AG08395 (cell line): ENCODE measurements at places on chromosomes 4 and X.

DNA sequence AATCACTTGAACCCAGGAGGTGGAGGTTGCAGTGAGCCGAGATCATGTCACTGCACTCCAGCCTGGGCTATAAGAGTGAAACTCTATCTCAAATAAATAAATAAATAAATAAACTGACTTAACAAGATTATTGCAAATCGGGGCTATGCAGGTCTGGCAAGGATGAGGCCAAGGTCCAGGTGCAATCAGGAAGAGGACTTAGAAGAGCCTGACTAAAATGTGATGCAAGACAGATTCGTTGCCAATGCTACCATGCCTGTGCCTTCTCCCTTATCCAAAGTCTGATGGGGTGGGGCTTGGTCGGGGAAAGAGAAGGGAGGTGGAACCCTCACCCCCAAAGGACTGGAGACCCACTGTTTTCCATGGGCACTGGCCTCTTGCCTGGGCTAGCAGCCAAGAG lies 14.7 kb downstream of the ZCCHC13 start:
- no peak for DNase-seq

DNA sequence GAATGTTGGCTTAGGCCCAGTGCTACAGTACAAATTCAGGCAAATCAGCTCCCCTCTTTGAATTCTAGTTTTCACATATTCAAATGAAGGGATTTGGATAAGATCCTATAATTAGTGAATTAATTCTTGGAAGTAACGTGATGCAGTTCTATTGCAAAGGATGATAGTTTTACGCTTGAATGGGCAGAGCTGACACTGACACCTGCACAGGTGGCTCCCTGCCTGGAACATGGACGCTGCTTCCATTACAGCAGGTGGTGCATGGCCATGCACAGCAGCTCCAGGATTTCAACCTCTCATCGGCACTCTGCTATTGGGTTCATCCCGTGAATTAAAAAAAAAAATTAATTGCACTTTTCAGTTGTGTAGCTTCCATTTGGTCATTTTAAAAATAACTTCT lies 28.4 kb upstream of the RPS6KA6 start:
- DNase-seq = no peak

DNA sequence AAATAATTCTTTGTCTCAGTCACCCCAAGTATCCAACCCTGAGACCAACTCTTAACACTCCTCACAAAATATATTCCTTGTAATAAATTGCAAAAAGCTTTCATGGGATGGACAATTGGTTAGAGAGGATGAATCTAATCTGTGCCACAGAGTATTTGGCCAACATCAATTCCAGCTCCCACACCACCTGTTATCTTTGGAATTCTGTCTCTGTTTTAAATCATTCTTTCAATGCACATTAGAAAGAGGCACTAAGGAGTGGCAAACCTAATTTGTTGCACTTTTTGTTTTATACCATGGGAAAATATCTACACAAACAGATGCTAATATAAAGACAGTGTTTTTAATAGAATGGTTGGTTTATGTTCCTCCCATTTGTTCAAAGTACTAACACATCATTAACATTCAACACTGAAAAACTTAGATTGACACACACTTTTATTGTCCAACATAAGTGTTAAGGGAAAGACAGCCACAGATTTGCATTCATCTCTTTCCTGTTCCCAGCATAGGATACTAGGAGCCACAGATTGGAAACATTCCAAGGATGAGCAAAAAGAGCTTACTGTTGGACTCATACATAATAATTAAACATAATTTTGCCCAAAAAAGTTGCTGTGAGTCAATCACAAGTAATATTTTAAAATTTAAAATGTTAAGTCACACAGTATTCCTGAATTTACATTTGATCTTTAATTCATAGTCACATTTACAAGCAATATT lies 116.4 kb downstream of the PPA2 start:
- DNase-seq = no peak

DNA sequence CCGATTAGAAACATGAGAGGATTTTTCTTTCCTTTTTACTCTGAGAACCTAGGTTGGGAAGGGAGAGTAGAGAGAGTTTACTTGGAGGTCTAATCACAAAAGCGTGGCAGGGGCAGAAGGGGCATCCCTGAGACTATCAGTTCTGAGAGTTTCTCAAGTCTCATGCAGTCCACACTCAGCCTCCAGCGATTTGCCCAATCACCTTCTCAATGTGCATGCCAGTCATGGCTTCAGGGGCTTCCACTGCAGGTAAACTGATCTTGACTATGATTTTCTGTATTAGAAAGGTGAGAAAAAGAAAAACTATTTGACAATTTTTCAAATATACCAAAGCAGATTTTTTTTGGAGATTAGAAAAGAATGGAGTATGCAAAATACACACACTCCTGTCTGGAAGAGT lies 617.1 kb upstream of the ZFP42 start:
- DNase-seq = no peak
